ENCODE measurements at places on chromosomes 2 and 18.
A peak's percentile ranks its signal among the peaks of the same experiment; 100 is the strongest.

DNA sequence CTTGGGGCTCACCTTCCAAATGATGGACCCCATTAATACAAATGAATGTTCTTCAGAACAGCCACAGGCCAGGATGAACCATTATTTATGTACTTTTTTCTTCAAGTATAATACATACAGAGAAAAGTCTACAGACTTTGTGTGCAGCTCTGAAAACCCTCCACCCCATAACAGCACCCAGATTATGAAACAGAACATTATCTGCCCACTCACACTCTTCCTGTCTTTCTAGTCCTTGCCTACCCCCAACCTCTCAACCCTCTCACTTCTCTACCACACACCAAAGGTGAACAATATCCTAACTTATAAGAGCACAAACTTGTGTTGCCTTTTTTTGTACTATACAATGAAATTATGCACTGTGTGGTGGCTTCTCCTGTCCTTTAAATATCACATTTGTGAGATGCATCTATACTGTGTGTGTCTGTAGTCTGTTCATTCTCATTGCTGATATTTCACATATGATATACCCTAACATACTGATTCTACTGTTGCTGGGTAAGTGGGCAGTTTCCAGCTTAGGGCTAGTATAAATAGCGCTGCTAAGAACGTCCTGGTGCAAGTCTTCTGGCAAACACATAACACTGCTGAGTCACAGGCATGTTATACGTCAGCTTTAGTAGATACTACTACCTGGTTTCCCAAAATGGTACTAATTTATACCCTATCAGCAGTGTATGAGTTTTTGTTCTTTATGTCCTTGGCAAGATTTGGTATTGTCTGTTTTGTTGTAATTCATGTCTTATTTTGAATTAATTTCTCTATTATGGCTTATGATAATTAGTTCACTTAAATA, 1.0 kb upstream of the NPHP1 start:
- no peak for DNase-seq

DNA sequence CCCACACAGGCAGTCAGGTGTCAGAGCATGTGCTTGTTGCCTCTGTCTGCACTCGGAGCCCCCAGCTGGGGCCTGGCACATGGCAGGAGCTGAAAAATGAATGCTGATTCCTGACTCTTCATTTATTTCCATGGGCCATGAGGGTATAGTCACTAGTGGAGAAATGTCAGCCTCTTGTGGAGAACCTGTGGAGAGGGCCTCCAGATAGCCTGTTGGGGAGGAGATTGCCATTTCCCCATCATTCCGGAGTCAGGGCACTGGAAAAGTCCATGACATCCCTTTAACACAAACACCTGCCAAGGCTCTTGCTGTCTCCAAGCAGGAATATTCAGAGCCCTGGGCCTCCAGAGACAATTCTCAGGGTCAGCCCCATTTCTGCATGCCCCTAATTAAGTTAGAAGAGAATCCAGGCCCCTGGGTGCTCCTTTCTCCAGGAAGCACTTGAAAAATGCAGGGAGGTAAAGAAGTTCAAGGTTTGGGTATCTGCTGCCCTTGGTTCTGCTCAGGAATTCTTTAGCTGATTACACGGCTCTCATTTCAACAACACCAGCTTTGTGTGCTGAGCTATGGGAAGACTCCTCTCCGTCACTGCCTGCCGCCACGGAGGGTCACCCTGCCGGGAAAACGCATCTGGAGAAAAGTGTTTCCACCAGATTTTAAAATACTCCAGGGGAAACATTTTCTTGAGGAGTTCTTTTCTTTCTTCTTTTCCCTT, 311.3 kb downstream of the MYCN start:
- no peak for DNase-seq

DNA sequence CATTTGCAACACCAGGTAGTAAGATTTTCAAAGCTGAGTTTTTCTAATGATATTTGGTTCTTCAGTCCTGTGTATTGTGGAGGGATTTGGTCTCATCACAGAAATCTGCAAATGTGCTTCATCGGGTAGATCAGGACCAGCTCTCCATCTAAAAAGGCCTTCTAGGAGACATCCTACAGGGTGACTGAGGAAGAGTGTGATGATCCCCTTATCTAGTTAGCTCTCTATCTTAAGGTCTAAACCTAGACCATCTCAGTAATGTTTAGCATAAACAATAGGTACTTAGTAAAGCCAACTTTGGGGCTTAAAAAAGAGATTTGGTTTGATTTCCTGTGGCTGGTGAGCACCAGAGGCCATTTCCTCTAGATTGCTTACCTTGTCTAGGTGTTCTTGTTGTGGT, 145.2 kb downstream of the PRPF40A start:
- DNase-seq: no peak

GRCh38 chr18:77250926-77251729, 1.5 kb downstream of the GALR1 start:
- DNase-seq: no peak

- DNase-seq: no peak
Measured at GRCh38 chr18:74217476-74218143, 69.3 kb downstream of the TIMM21 start.

DNA sequence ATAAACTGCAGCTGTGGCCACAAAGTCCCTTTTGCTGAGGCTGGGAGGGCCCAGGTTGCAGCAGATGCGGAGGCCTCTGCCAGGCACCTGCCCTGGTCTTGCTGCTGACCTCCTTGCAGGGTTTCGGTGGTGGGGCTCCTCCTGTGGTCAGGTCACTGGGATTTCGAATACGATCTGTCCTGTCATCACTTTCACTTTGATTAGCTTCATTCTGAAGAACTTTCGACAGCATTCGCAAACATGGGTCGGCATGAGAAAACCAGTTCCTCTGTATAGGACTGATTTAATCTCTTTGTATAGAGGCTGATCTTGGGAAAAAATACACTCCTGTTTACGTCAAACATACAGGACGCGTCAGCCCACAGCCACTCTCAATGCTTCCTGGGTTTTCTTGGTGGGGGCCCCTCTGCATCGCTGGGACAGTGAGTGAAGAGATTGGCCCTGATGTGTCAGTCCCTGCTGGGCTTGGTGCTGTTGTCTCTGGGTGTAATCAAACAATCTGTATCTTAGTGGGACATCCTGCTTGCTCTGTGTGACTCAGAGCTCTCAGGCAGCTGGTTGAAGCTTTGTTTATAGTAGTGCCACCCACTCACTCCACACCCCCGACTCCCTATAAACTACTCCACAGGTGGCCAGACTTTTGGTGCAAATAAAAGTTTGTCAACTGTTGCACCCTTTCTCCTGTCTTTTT, 209.4 kb upstream of the CXCR4 start:
- DNase-seq: no peak

- no peak for DNase-seq
Measured at GRCh38 chr2:38734299-38735058, 16.7 kb downstream of the SRSF7 start.

GRCh38 chr2:205706769-205707381, 24.6 kb downstream of the NRP2 start:
- peak; percentile 77 for DNase-seq

DNA sequence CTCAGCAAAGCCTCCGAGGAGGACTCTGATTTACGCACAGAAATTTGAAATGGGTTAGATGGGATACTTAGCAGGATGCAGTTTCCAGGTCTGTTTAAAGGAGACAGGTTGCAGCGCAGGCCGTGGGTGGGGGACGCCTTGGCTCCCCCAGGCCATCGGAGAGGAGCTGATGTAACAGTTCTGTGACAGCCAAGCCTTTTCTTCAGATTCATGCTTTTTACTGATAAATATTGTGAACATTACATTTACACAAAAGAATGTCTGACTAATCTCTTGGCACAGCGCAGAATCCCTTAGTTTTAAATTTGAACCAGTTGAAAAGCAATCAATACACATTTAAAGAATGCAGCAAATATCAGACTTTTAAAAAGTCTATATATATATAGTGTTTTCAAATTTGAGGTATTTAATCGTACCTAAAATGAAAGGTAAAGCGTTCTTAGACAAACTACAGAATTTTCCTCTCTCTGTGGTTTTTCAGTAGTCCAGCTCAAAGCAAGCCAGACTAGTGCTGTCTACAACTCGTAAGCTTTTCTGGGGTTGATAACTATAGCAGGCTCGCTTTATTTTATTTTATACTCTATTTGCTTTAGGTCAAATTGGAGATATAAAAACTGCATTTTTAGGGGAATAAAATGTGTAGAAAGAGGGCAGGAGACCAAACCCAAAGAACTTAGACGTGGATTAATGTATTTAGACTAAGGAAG, 221.9 kb downstream of the PIEZO2 start:
- DNase-seq: peak; percentile 66

DNA sequence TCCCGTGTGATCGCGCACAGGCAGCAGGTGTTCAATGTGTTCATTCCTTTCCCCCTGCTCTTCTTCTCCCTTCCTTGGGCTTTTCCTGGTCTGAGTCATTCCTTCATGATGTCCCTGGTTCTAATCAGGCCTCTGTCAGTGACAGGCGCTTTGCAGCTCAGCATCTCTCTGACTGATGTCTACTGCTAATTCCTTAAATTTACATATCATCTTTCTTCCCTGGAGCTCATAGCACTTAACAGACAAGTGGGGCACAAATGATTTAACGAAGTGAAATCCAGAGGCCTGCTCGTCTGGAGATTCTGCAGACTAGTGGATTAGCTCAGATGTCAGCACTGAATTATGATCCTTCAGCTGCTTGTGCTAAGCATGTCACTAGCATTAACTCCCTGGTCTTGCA, 77.9 kb downstream of the NRP2 start:
- no peak for DNase-seq

- DNase-seq: no peak
Measured at GRCh38 chr2:130345091-130345490, 2.4 kb downstream of the IMP4 start.

DNA sequence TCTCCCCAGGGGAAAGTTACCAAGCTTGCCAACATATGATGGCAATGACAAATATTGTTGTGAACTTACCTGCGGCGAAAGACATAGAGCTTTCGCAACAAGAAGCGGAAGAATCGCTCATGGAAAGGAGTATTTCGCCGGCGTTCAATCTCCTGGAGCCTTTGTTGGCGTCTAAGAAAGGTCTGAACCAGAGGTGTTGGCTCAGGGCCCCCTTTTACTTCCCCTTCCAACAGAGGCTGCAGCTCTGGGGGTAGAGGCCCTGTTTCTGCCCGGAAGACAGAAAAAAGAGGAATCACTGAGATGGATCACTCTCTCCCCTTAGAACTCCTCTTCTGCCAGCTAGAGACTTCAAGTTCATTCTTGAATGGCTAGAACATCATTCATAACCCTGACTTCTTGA, 10.8 kb downstream of the GGCX start:
- no peak for DNase-seq

- no peak for DNase-seq
Measured at GRCh38 chr2:72431737-72432136, 284.1 kb upstream of the CYP26B1 start.

DNA sequence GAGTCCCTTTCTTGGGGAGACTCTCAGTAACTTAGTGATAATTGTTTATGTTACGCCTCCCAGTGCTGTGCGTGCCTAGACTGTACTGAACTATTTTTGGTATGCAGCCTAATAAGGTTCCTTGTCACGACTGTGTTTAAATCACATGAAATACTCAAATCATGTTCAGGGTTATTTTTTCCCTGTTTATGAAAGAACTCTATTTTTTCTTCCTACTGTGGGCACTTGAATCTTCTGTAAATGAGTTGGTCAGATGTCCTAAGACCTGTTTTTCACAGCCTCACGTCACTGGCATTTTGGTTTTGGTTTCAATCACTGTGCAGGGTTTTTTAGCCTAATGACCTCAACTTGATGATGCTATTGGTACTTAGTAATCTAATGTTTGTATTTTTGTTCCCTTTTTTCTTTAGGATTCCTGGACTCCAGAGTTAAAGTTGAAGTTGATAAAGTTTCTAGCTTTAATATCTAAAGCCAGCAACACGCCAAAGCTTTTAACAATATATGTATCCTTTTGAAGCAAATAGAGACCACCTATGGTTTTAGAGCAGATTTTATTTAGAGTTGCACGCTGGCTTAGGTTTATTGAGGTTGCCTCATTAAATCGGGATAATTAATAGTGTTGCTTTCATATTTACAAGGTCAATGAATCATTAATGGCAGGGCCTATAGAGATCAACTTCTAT, 24.0 kb downstream of the ARMC9 start:
- DNase-seq: no peak

- DNase-seq: no peak
Measured at GRCh38 chr2:85741211-85741832, 12.5 kb upstream of the ATOH8 start.

DNA sequence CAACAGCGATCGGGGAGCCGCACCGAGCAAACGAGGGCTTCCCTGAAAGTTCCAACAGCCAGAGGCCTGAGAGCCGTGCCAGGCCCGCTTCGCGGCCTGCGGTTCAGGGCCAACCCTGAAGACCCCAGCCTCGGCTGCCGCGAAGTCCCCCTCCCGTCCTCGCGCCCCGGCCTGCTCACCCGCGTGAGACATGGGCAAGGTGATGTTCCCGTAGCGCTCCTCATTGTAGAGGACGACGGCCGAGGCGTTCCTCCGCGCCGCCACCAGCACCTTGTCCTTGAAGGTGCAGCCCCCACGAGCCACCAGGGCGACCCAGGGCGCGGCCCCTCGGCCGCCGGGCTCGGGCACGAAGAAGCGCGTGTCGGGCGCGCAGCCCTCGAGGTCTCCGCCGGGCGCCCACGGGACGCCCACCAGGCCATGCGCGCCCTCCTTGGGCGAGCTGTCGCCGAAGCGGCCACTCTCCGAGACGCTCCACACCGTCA, 510 bp downstream of the RNF149 start:
- no peak for DNase-seq

DNA sequence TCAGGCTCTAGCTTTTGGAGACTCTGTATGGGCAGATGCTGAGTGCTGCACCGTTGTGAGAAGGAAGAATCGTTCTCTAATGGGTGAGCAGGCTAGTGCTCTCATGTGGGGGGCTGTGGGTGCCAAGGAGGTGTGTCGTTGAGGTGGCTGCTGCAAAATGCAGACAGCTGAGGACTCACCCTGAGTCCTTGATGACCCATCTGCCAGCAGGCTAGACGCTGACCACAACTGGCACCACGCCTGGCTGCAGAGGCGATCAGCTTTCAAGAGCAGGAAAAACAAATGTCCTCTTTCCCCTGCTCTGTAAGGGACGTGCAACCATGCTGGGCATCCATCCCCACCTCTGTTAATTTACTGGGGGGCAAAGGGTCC, 48.2 kb downstream of the HAUS1 start:
- DNase-seq: peak; percentile 84

GRCh38 chr2:162282765-162283425, 35.6 kb downstream of the IFIH1 start:
- no peak for DNase-seq

DNA sequence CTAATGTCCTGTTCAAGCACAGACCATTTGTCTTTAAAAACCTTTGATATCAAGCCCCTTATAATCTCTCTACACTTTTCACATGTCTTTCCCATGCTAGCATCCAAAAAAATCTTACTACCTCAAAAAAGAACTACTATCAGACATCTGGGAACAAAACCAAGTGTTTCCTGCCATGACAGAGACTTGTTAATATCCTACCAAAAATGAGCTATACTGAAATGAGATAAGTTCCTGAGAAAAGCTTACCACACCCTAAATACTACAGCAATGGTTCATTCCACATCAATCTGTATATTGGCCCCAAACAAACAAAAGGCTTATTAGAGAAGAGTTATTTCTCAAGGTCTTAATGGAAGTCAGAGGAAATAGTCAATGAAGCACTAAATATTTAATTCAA, 230.1 kb downstream of the DYM start:
- DNase-seq: peak; percentile 24

Data from GM03348 (cell line).